ENCODE measurements at places on chromosomes 16 and 17.
A peak's percentile ranks its signal among the peaks of the same experiment; 100 is the strongest.

- no peak for DNase-seq
Observed at GRCh38 chr17:76232342-76232741, 8.0 kb downstream of the RNF157 start.

- DNase-seq, result no peak
Observed at GRCh38 chr16:15900901-15901500, 12.6 kb upstream of the CEP20 start.

GRCh38 chr17:74963656-74964055 lies 8.9 kb downstream of the HID1 start:
- no peak for DNase-seq

DNA sequence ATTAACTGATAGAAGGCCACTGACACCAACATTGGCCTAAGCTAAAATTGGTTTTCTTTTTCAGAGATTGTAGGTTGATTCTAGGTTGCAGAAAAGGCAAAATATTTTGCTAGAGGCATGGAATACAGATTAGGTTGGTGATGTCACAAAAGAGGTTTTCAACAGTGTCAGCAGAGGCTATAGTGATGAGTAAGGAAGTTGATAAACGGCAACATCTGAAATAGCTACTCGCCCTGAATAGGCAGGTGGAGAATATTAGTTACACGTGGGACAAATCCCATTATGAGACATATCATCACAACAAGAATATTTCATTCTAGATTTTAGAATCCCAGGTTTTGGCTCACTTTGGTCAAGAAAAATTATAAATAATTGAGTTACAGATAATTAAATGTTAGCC lies 1.5 kb upstream of the TOM1L1 start:
- no peak for DNase-seq

GRCh38 chr16:53090591-53091411 lies 36.0 kb downstream of the CHD9 start:
- DNase-seq, result peak; percentile 89

GRCh38 chr17:36117505-36118382 lies 14.1 kb downstream of the CCL4 start:
- no peak for DNase-seq

Data from globus pallidus (tissue), 1 donor.